ENCODE measurements at places on chromosomes 1 and 21.
A peak's percentile ranks its signal among the peaks of the same experiment; 100 is the strongest.

- no peak for DNase-seq
Measured at GRCh38 chr1:20108366-20109123, 10.8 kb downstream of the PLA2G2D start.

- DNase-seq: no peak
Measured at GRCh38 chr1:168121401-168122011, 15.2 kb downstream of the GPR161 start.

DNA sequence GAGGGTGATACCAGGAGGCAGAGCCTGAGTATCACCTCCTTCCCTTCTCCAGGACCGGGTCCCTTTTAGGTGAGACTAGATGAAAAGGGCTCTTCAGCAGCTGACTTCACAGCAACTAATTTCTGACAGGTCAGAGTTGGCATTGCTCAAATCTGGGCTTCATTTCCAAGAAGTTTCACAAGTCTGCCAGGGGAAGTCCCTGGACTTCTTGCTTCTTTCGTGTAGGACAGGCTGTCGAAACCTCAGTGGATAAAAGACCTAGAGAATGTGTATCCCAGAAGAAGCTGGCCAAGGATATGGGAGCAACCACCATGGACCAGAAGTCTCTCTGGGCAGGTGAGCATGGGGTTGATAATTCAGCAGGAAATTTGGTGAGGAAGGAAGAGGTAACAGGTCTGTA, at the start of gene CHI3L2:
Gene CHI3L2 (plus strand): TSS at position 280 of the 400 bp plus-strand sequence. CDS start 17 bp downstream, at position 297.
- no peak for DNase-seq

- no peak for DNase-seq
Measured at GRCh38 chr1:156727492-156727891, 777 bp upstream of the METTL25B start.

GRCh38 chr21:39867198-39867650, at the start of gene PCP4:
Gene PCP4, plus strand, starts transcription at chr21:39867438. Its CDS starts 64 bp downstream, at chr21:39867502.
- DNase-seq: no peak

- DNase-seq: no peak
Measured at GRCh38 chr1:20255666-20256065, 35.0 kb upstream of the VWA5B1 start.

- DNase-seq: no peak
Measured at GRCh38 chr1:17557986-17558385, 18.5 kb downstream of the ARHGEF10L start.

DNA sequence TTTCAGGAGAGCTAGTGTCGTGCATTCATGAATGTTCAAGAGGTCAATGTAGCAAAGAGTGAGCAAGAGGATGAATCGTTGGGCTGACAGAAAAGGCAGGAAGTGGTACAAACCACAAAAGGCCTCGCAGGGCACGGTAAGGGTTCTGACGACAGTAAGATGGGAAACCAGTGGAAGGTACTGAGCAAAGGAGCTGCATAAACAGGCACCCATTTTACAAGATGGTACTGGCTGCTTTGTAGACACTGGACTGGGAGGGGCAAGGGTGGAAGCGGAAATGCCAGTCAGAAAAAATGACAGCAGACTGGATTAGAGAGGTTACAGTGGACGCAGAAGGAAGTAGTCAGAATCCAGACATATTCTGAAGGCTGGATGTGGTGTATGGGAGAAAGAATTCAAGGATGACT, 123.5 kb downstream of the PTPN14 start:
- peak; percentile 15 for DNase-seq
